ENCODE measurements at places on chromosomes 7 and 10.
A peak's percentile ranks its signal among the peaks of the same experiment; 100 is the strongest.

GRCh38 chr7:51316666-51317581 lies at the start of gene COBL:
Gene COBL (minus strand): TSS chr7:51316809. CDS start chr7:51316633, 176 bp downstream.
- no peak for DNase-seq

DNA sequence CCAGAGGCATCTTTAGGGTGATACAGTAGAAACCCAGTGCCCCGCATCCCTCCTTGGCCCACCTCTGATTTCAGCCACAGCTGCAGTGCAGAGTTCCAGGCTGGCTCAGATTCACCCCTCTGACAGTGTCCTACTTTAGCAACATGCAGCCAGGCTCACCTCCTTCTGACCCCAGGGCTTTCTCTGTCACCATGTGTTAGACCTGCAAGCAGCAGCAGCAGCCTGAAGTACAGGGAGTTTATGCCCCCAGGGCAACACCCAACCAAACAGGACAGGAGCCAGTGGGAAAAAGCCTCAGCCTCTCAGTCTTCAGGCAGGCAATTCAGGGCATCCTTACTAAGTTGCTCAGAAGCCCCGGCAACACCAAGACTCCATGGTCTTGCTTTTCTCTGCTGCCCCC lies 109.0 kb upstream of the PLXNA4 start:
- DNase-seq = no peak

- peak; percentile 53 for DNase-seq
Measured at GRCh38 chr7:27196287-27196767, 3.6 kb downstream of the HOXA13 start.

GRCh38 chr7:37541810-37542443 lies 93.3 kb upstream of the ELMO1 start:
- DNase-seq = no peak

GRCh38 chr10:129653428-129653827 lies 186.4 kb downstream of the MGMT start:
- DNase-seq = no peak

DNA sequence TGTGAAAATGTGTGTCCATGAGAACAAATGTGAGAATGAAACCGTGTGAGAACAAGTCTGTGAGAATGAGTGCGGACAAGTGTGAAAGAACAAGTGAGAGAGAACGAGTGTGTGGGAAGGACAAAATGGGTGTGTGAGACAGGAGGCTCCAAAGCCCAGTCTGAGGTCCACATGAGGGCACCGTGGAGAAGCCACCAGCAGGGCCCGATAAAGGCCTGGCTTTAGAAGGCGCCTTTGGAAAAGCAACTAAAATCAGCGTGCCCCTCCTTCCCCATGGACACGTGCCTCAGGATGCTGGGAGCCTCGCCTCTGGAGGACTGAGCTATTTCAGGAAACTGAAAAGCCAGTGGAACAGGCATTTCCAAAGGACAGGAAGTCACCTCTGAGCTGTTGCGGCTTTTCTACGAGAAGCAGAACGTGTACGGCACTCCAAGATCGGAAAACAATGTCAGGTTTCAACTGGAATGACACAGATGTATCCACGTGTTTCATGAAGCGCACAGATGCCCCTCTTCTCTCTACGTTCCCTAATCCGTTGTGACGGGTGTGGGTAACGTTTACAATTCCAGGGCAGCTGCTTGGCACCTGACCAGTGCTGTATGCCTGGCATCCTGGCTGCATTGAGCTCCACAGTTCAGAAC lies 46.4 kb downstream of the ESYT2 start:
- DNase-seq = no peak

- DNase-seq = no peak
Measured at GRCh38 chr7:28744951-28745350, 213.2 kb downstream of the TRIL start.

- no peak for DNase-seq
Measured at GRCh38 chr10:79260811-79261740, 86.2 kb upstream of the PPIF start.

- no peak for DNase-seq
Measured at GRCh38 chr10:65893676-65894075, 1032.2 kb upstream of the LRRTM3 start.

DNA sequence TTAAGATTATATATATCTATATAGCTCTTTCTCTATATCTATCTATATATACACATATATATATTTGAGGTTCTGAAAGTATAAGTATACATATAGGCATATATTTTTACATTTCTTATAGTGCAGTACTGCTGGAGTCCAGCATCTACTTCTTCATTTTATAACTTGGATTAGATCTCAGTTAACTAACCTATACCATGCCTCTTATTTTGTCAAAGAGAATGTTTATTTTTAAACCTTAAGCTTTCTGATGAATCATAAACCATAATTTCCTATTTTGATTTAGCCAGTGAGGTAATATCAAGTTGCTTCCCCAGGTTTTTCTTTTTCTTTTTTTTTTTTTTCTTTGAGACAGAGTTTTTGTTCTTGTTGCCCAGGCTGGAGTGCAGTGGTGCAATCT lies 8.1 kb downstream of the ZNF32 start:
- no peak for DNase-seq

- DNase-seq = no peak
Measured at GRCh38 chr7:36871863-36872262, 147.6 kb upstream of the AOAH start.

DNA sequence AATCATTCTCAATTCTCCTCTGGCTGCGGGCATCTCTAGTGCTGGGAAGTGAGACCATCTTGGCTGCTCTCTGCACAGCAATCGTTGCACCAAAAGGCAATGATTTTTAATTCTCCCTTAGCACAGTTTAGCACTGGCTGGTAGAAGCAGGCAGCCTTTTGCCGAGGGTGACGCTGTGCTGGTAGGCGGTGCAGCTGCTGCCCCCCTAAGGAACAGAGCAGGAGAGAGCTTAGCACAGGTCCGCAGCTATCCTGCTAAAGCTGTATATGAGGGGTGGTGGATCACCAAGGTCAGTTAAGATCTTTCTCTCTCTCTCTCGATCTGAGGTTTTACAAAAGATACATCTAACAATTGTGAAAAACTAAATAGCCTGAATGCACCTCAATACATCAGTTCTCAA lies 390.1 kb downstream of the GATA3 start:
- no peak for DNase-seq

GRCh38 chr10:4646547-4646946 lies 179.5 kb upstream of the AKR1E2 start:
- DNase-seq = no peak

- no peak for DNase-seq
Measured at GRCh38 chr7:74051629-74052410, 23.8 kb downstream of the ELN start.

- DNase-seq = peak; percentile 49
Measured at GRCh38 chr10:5446390-5446926, 34.1 kb downstream of the NET1 start.

DNA sequence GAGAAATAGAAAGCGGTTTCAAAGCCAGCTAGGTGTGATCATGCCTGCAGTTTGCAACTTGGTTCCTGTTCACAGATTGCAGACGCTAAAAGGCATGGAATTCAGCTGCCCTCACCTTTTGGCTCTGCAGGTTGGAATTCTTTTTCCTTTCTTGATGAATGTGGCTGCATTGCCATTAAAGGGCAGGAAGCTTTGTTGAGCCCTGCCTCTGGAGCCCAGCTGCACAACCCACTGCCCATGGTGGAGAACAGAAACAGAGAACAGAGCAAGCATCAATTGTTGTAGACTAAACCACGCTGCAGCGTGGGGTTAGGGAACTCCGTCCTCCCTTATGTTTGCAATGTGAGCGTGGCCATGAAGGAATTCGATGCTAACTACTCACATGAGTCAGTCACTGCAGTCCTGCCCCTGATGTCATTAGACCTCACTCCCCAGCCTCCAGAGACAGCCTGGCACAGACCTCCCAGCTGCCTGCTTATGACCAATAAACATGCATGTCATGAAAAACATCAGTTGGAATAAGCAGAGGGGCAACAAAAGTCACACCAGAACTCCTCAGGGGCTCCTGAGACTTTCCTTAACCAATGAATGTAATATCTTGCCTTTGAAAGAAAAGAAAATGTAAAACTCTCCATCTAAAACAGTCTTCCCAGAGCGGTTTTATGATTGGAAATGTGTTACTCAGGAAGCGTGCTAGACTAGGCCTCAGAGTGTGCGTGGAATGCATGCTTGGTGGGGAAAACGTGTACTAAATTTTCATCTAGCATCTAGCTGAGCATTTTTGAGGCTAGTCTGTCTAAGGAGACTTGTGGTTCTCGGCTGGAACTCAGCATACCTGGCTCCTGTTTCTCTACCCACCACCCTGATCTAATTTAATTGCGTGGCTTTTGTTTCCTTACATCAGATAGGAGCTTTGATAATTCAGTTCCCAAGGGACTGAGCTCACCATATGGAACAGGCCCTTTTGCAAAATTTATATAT lies 232.2 kb downstream of the KIAA1217 start:
- DNase-seq = no peak
